ENCODE measurements at places on chromosomes 13 and 19.

- no peak for DNase-seq
Observed at GRCh38 chr13:81480634-81481033, 1139.7 kb upstream of the SPRY2 start.

DNA sequence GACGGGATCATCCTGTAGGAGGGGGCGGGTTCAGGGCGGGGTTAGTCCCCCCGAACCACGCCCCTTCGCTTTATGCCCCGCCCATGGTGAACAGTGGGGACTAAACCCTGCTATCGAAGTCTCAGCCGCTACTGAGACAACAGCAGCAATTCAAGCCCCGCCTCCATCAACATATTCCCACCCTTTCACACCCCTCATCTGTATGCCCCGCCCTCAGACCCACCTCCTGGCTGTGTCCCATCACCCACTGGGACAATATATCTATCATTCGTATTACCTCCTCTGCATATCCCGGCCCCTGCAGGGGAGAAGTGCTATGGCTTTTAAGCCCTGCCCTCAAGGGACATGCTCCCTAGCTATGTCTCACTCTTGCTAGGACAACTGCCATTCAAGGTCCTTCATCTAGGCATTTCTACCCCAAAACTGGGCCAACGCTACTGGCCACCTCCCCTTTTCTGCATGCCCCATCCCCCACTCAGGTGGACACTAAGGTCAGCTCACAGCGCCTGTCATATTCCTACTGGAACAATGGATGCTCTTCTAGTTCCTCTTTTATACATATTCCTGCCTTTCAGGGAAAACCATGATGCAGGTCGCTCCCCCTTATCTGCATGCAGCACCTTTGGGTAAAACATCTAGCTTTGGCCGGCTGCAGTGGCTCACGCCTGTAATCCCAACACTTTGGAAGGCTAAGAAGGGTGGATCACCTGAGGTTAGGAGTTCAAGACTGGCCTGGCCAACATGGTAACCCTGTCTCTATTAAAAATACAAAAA lies 11.9 kb downstream of the LRFN1 start:
- DNase-seq: no peak

GRCh38 chr19:13314761-13315160 lies 164.6 kb downstream of the IER2 start:
- DNase-seq: no peak

GRCh38 chr19:5172859-5173630 lies 167.6 kb downstream of the PTPRS start:
- DNase-seq: no peak

DNA sequence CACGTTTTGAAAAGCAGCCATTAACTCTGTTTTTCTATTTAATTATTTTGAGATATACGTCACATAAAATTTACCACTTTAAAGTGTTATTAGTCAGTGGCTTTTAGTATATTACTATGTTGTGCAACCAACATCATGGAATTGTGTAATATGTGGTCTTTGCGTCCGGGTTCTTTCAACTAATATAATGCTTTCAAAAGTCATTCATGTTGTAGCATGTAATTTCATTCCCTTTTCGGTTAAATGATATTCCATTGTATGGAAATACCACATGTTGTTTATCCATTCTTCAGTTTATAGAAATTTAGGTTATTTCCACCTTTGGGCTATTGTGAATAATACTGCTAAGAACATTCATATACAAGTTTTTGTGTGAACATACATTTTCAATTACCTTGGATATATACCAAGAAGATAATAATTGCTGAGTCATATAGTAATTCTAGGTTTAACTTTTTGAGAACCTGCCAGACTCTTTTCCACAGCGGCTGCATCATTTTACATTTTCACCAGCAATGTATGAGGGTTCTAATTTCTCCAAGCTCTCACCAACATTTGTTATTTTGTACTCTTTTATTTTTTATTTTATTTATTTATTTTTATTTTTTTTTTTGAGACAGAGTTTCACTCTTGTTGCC lies 28.1 kb upstream of the CLDN10 start:
- DNase-seq: no peak

DNA sequence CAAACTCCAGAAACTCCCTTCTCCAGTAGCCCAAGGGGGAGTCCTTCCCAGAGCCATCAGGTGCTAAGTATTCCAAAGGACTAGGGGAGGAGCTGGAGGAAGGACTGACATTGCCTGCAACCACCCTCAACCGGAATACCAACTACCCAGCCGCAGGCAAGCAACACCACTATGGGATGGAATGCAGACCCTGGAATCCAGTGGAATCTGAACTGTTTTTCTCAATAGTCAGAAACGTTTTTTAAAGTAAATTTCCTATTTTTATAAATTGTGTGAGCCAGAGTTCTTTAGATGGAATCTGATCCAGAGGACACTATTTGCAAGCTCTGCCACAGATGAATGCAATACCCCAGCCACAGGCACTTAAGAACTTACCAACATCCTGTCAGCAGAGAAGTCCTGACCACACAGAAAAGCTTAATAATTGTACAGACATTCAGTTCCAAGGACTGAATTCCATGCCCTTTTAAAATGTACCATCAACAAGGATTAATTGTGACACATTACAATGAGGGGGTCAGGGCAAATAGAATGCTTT lies 92.1 kb downstream of the USP12 start:
- no peak for DNase-seq

GRCh38 chr13:110560601-110561343 lies 750 bp downstream of the RAB20 start:
- no peak for DNase-seq

GRCh38 chr13:24724714-24725113 lies 39.3 kb upstream of the RNF17 start:
- no peak for DNase-seq

GRCh38 chr19:16536130-16536529 lies 6.1 kb downstream of the CHERP start:
- no peak for DNase-seq

GRCh38 chr19:3335431-3336350 lies 30.7 kb upstream of the NFIC start:
- DNase-seq: no peak

DNA sequence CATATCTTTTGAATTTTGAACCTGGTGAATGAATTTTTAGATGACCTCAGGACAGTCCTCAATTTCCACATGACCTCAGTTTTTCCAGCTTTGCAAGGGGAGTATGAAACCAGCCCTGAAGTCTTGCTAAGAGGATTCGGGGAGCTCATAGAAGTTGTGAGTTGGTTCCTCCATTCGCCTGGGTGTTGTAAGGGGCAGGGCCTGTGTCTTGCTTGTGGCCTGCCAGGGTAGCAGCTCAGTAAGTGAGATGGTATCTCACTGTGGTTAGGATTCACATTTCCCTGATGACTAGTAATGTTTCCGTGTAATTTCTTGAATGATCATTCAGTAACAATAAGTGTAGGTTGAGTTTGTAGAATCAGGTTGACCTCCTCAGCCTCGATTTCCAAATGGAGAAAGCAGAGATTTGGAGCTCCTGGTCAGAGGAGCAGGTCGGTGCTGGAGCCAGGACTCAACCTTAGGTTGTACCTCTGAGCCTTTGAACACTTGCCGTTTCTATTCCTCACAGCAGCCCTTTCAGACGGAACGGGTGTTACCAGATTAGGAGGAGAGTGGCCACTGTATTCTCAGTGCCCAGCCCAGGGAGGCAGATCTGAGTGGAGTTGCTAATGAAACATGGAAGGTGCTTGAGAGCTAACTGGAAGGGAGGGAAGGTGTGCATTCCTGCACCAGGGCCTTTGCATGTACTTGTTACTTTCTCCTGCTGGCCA lies 14.6 kb downstream of the NACC1 start:
- DNase-seq: no peak

GRCh38 chr19:47735131-47735530 lies 10.2 kb upstream of the NOP53 start:
- DNase-seq: no peak

DNA sequence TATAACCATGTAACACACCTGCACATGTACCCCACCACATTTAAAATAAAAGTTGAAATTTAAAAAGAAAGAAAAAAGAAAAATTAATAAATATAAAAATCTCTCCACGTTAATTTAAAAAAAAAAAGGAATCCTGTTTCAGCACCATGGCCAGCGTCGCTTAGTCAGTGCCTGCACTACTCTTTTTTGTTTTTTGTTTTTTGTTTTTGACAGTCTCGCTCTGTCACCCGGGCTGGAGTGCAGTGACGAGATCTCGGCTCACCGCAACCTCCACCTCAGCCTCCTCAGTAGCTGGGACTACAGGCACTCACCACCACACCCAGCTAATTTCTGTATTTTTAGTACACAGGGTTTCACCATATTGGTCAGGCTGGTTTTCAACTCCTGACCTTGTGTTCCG lies 835.9 kb downstream of the UQCRFS1 start:
- no peak for DNase-seq

- no peak for DNase-seq
Observed at GRCh38 chr13:106109391-106109791, 426.1 kb downstream of the EFNB2 start.

- no peak for DNase-seq
Observed at GRCh38 chr19:28468701-28469459, 744.1 kb downstream of the UQCRFS1 start.

GRCh38 chr13:108656742-108657141 lies 27.3 kb downstream of the MYO16 start:
- no peak for DNase-seq

- DNase-seq: peak; percentile 87
Observed at GRCh38 chr19:20167020-20167644, at the start of gene ZNF486. Gene ZNF486, plus strand, starts transcription at chr19:20167214. Its CDS starts 117 bp downstream, at chr19:20167331.

Measured in stimulated activated CD4-positive, alpha-beta T cell treated with anti-CD3 and anti-CD28 coated beads, TNF-alpha, amount 100 ng/mL, for 24 hours (primary cell).